ENCODE measurements at places on chromosomes 4 and X.

DNA sequence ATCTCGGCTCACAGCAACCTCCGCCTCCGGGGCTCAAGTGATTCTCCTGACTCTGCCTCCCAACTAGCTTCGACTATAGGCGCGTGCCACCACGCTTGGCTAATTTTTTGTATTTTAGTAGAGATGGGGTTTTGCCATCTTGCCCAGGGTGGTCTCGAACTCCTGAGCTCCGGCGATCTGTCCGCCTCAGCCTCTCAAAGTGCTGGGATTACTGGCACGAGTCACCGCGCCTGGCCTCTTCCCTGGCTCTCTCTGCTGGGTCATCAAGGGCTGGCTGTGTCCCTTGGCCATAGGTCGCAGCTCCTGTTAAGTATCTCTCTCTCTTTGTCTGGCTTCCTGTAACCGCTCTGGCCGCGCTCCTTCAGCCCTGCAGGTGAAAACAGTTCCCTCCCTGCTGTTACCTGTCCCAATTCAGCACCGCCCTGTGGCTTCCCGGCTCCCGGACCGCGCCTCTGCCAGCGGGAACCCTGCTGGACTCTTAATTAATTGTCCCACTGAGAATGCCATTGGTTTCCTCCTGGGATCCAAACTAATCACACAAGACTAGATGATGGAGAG, 1.3 kb upstream of the RGS12 start:
- peak overlapping the region; percentile 88 for H3K4me3 ChIP-seq
- H3K4me1 ChIP-seq, result peaks cover 20% of the 10 kb centered on the region
- DNase-seq, result no peak

DNA sequence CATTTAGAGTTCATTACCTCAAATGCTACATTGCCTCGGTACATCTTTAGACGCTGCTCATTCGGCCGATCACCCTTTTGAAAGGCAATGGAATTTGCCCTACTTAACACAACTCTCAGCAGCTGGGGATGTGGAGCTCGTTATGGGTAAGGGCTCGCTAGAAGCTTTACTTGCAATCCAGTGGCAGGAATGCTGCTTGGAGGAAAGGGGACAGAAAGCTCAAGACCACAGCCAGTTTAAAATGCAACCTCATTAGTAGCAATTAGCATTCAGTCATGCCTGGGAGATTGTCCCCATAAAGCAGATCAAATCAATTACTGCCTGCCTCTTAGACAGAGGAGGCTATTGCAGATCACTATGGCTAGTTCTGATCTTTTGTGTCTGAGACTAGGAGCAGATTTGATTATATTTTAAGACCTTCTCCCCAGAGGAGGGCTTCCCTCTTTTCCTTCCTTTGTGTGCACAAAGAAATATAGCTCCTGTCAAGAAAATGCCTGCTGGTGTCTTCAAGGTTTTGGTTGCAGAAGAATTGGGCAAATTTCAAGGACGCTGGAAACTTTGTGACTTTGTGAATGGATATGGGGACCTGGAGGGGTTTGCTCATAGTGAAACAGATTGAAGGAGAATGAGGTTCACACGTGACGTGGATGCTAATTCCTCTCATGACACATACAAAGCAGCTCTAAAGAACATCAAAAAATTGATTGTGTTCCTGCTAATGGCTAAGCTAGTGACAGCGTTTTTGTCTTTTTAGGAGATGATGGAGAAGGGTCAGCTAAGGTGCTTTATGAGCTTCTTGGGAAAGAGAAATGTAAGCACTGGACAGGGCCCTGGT, 237.5 kb upstream of the GLRA2 start:
- H3K27me3 ChIP-seq, result no peaks in the 10 kb centered on the region
- peaks cover 2% of the 10 kb centered on the region for H3K4me1 ChIP-seq

DNA sequence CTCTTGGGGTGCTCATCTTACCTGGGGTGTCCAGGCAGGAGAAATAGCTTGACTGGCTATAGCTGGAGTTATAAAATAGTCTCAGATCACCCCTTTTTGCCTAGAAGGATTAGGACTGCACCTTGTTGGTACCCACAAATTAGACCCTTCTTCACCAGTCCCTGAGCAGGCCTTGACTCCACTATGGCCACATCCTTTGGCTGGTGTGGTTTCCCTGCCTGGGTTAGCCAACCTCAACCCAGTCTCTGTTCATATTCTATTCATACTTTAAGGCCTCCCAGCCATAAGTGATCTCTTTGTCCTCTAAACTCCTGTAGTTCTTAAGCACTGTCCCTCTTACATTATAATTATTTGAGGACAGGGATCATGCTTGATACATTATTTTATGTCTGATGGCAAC, 69.4 kb downstream of the ARX start:
- H3K4me1 ChIP-seq, result peaks cover 22% of the 10 kb centered on the region
- no peak overlapping the region for H3K4me3 ChIP-seq
- H3K36me3 ChIP-seq, result no peaks in the 10 kb centered on the region
- H3K27me3 ChIP-seq, result no peaks in the 10 kb centered on the region
- DNase-seq, result no peak

DNA sequence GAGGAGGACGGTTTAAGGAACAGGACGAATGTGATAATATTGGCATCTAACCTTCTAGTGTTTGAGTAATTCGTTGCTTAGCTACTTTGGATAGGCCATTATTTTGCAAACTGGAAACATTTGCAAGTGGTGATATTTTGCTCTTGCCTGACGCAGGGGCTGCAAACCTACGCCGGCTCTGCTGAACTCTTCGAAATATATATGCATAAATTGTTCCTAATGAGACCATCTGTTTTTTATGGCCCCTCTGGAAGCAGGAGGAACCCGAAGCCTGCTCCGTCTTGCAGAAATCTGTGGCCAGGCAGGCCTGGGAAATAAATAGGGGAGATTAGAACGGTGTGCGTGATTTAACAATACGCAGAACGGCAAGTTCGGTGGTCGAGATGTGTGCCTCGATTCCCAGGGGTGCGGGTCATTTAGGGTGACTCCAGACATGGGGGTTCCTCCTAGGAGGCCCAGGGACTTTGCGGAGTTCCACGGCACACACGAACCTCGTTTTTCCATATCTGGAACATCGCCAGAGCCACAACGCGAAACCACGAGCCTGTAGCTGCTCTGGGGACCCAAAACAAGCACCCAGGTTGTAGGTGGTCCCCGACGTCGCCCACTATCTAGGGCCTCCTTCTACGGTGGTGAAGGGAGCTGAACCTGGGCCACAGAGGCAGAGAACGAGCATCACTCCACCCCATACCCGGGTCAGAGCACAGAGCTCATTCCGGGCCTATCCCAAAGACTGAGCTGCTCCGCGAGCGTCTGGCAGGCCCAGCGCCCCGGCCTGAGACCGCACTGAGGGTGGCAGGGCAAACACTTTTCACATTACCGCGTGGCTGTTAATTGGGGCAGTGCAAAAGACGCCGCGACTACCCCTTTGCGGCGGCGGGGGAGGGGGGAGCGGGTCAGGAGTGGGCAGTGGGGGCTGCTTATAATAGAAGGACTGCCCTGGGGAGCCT, 89.7 kb downstream of the BCOR start:
- H3K4me3 ChIP-seq, result no peak overlapping the region
- no peak overlapping the region for H3K27ac ChIP-seq
- no peaks in the 10 kb centered on the region for H3K27me3 ChIP-seq
- DNase-seq, result no peak
- peaks cover 31% of the 10 kb centered on the region for H3K4me1 ChIP-seq

GRCh38 chrX:42028109-42028508, 104.8 kb upstream of the CASK start:
- H3K4me1 ChIP-seq, result no peaks in the 10 kb centered on the region
- H3K27ac ChIP-seq, result no peak overlapping the region
- no peak overlapping the region for H3K4me3 ChIP-seq
- no peaks in the 10 kb centered on the region for H3K36me3 ChIP-seq

DNA sequence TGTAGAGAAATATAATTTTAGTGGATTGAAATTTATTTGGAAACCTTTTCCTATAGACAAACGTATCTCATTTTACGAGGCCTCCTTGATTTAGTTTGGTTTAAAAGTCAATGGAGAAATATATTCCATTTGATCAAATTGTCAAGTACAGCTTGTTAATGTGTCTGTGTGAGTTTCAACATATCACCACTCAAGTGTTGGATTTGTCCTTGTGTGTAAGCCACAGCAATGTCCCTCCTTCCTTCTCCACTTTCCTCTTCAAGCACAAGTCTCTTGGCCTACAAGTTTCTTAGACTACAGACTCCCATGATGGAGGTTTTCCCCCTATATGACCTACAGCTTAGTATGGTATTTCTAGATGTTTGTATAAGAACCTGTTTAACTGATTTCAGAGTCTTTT, 104.7 kb downstream of the SYNPO2 start:
- no peak overlapping the region for H3K27ac ChIP-seq
- no peaks in the 10 kb centered on the region for H3K4me1 ChIP-seq
- H3K27me3 ChIP-seq, result no peaks in the 10 kb centered on the region
- H3K36me3 ChIP-seq, result no peaks in the 10 kb centered on the region
- no peak overlapping the region for H3K4me3 ChIP-seq

DNA sequence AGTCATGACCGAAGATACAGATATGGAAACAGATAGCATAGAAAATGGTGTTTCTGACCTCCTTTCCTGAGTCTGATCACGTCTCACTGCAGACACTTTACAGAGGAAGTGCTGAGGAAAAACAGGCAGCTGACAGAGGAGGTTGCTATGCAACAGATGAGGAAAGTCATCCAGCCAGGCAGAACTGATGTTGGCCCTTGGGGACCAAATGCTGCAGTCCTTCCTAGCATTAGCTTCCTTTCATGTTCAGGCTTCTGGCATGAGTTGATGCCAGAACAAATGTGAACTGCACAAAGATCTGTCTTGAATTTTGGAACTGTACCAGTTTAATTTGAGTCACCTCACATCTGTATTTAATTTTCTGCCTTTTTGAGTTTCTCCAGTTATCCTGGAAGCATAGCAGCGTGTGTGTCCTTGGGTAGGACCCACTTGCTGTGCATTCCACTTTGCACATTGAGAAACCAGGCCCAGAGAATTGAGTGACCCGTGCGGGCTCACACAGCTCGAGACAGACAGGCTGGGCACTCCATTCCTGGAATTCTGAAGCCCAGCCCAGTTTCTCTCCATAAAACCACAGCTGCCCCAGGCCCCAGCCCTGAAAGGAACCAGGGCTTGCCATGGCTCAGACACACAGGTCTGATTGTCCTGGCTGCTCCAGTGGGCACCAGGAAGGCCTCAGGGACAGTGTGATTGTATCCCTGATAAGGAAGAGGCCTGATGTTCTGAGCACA, 1.4 kb upstream of the MAGED1 start:
- peaks cover 19% of the 10 kb centered on the region for H3K36me3 ChIP-seq
- H3K27ac ChIP-seq, result peak overlapping the region; percentile 88
- peaks cover 15% of the 10 kb centered on the region for H3K4me1 ChIP-seq

DNA sequence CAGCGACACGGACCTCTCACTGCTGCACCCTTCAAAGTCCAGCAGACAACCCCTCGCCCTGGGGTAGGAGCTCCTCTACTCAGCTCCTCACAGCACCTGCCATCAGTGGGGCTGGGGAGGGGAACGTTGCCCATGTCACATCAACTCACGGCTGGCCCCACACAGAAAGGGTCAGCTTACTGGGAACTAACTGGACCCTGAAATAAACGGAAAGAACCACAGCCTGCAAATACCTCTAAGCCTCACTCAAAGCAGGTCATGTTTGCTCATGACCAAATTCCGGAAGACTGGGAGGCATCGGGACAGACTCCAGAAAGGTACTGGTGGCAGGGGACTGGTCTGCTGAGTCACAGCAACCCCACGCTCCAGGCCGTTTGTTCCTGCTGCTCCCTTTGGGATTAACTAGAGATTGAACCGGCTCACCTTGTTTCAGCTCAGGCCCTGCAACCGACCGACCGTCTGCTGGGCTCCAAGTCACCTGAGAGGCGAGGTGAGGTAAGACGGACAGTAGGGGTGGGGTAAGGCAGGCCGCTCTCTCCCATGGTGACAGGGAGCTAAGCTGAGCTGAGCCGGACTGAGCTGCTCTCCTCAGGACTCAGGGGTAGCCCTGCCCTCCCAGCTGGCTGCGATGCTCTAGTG, 5.6 kb downstream of the G6PD start:
- H3K36me3 ChIP-seq, result peaks cover 42% of the 10 kb centered on the region
- no peak for DNase-seq
- H3K4me3 ChIP-seq, result no peak overlapping the region
- peaks cover under 1% of the 10 kb centered on the region for H3K4me1 ChIP-seq
- H3K27ac ChIP-seq, result no peak overlapping the region
- H3K27me3 ChIP-seq, result no peaks in the 10 kb centered on the region

DNA sequence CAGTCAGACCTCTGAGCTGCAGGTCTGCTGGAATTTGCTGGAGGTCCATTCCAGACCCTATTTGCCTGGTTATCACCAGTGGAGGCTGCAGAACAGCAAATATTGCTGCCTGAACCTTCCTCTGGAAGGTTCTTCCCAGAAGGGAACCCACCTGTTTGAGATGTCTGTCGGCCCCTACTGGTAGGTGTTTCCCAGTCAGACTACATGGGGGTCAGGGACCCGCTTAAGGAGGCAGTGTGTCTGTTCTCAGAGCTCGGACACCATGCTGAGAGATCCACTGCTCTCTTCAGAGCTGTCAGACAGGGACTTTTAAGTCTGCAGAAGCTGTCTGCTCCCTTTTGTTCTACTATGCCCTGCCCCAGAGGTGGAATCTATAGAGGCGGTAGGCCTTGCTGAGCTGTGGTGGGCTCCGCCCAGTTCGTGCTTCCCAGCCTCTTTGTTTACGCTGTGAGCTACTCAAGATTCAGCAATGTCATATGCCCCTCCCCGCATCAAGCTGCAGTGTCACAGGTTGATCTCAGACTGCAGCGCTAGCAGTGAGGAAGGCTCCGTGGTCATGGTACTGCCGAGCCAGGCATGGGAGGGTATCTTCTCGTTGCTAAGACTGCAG, 44.1 kb upstream of the KDR start:
- H3K4me3 ChIP-seq, result no peak overlapping the region
- no peaks in the 10 kb centered on the region for H3K27me3 ChIP-seq
- no peaks in the 10 kb centered on the region for H3K36me3 ChIP-seq
- H3K4me1 ChIP-seq, result peaks cover 7% of the 10 kb centered on the region
- H3K27ac ChIP-seq, result no peak overlapping the region

GRCh38 chr4:98540803-98541202, 117.6 kb downstream of the TSPAN5 start:
- no peak for DNase-seq
- no peak overlapping the region for H3K4me3 ChIP-seq
- H3K27ac ChIP-seq, result no peak overlapping the region
- no peaks in the 10 kb centered on the region for H3K36me3 ChIP-seq
- no peaks in the 10 kb centered on the region for H3K27me3 ChIP-seq

DNA sequence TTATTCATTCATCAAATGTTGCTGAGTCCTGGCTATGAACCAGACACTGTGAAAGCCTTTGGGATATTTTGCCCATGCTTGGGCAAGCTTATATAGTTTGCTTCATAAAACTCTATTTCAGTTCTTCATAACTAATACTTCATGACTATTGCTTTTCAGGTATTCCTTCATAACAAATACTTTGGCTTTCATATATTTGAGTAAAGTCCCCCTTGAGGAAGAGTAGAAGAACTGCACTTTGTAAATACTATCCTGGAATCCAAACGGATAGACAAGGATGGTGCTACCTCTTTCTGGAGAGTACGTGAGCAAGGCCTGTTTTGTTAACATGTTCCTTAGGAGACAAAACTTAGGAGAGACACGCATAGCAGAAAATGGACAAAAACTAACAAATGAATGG, 1.7 kb upstream of the AFP start:
- DNase-seq, result no peak
- H3K4me3 ChIP-seq, result no peak overlapping the region
